ENCODE measurements at places on chromosomes 3 and 15. TPM values are rescaled to one million over a fixed set of nuclear protein-coding genes. Genes with fewer than 3 reads are reported as not detected.

The SIDT1 gene
- 1.9 TPM for polyA plus RNA-seq

The SLC51A gene
- 13.9 TPM for polyA plus RNA-seq

The PLCB2 gene
- polyA plus RNA-seq, result 4.9 TPM

The ITGB5 gene
- 113 TPM for polyA plus RNA-seq

The GOLGA8J gene
- not detected for polyA plus RNA-seq

The SERPINI1 gene
- 19.4 TPM for polyA plus RNA-seq

The MAP2K1 gene
- 37.6 TPM for polyA plus RNA-seq

The KBTBD8 gene
- 2.1 TPM for polyA plus RNA-seq

The OPA1 gene
- polyA plus RNA-seq, result 17.7 TPM

The PTH1R gene
- polyA plus RNA-seq, result 29.4 TPM

The UROC1 gene
- polyA plus RNA-seq, result 1.5 TPM

The DUOX1 gene
- polyA plus RNA-seq, result 4.3 TPM

The WDR6 gene
- polyA plus RNA-seq, result 215 TPM

The MYNN gene
- polyA plus RNA-seq, result 9.0 TPM
